T-helper 2 cell (primary cell): ENCODE measurements at places on chromosomes 7 and 10.
A peak's percentile ranks its signal among the peaks of the same experiment; 100 is the strongest.

GRCh38 chr10:19498393-19499290 is 317.6 kb upstream of the PLXDC2 start:
- DNase-seq, result no peak

DNA sequence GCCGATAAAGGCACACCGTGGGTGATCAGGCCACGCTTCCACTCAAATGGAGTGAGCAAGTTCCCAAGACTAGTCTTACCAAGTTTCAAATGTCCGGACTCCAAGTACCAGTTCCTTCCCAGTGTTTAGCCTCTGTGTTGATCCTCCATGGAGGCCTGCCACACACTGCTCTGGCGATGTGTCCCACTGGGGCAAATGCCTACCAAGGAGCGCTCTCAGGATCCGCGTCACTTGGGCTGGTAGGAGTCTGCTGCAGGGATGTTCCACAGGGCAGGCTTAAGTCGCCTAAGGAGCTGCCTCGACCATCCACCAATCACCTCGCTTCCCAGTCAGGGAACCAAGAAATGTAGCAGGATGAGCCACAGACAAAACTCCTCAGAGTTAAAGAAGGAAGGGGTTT is 17.4 kb upstream of the MRLN start:
- no peak for DNase-seq

GRCh38 chr7:92609921-92610518 is 19.8 kb upstream of the FAM133B start:
- peak; percentile 66 for DNase-seq

DNA sequence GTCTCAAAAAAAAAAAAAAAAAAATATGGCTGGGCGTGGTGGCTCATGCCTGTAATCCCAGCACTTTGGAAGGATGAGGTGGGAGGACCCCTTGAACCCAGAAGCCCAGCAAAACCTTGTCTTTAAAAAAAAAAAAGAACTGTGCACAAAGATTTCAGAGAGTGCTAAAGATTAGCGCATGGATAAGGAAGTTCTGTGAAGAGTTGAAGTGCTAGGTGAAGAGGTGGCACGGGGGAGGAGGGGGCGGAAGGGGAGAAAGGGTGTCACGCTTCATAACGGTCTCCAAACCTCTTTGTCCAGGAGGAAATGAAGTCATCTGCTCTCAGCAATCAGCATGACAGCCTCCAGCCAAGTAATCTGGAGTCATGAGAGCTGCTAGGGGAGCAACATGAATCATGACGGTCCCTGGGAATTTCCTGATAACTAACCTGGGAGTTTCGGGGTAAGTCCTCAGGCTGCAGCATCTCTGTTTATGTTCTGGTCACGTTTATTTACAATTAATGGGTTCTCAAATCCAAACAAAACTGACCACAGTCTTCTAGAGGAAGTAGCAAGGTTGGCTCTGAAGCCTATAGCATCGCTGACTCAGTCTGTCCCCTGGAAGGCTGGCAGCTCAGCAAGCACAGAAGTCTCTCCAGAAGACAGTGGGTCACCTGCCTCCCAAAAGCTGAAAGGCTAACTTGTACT is 1.9 kb upstream of the PLAU start:
- DNase-seq, result no peak

DNA sequence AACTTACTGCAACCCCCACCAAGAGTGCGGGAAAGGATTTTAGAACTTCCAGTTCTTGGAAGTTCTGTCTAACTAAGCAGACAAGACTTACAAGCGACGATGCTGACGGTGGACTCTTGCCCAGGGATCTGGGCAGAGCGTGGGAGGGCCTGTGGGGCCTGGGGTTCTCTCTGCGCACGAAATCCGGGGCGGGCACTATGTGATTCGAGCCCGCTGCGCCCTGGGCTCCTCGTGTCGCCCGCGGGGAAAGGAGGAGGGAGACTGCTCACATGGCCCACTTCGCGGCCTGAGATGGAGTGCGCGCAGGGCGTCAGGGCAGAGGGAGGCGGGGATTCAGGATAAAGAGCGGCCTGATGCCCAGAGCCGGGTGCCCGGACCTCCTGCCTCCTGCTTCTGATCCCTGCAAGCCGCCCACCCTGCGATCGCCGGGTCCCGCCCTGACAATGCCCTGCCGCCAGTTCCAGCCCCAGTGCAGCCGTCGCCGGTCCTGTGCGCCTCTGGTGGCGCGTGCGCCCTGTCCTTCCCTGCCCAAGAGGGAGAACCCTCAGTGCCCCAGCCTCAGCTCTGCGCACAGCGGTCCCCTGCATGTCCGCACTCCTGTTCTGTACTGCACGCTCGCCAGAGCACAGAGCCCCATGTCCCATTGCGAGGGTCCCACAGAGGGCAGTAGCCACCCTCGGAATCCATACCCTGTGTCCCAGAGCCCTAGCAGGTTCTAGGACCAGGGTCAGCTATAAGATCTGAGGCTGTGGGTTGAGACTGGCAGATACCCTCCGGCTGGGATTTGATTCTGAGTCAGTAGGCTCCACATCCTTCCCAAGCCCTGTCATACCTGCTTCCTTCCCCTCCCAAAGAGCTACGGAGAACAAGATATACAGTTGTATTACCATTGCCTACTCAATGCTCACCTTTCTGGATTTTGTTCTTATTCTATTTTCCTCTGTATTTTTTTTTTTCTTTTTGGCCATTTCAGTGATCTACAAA is 99.4 kb upstream of the TMEM106B start:
- DNase-seq, result no peak

DNA sequence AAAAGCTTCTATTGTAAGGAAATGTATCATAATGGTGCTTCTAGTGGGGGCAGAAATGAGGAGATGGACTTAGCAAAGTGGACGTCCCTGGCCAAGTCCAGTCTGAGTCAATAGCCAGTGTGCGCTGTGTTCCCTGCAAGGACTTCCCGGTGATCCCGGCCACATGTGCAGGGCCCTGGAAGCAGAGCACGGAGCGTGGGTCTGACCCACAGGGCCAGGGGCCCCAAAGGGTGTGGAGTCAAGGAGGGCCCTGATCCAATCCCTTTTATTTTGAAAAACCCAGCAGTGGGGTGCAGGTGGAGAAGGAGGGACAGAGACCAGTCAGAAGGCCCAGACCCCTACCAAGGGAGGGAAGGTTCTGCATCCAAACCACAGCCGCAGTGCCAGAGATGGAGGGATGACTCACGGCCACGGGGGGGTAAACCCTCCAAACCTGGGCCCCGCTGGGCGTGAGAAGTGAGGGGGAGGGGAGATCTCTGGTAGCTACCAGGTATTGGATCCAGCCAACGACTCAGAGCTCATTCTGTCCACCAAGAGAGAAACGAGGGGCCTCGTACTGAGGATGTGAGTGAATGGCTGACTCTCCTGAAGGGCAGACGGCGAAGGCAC is 57.2 kb upstream of the VIPR2 start:
- no peak for DNase-seq

- DNase-seq, result no peak
Measured at GRCh38 chr10:11532306-11532705, 79.1 kb downstream of the USP6NL start.

- no peak for DNase-seq
Measured at GRCh38 chr10:23156447-23157150, 35.5 kb upstream of the PTF1A start.

DNA sequence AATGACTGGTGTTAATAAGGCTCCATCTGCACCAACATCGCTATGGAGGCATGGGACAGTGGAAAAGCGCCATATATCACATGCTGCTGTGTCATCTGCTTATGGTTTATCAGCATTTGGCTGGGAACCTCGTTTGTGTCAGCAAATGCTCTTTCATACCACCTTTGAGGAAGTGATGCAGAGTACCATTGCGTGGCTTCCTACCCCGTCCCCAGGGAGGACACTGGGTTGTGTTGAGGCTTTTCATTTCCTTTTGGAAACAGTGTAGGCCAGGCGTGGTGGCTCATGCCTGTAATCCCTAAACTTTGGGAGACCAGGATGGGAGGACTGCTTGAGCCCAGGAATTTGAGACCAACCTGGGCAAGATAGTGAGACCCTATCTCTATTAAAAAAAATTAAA is 6.8 kb downstream of the TACR2 start:
- no peak for DNase-seq

DNA sequence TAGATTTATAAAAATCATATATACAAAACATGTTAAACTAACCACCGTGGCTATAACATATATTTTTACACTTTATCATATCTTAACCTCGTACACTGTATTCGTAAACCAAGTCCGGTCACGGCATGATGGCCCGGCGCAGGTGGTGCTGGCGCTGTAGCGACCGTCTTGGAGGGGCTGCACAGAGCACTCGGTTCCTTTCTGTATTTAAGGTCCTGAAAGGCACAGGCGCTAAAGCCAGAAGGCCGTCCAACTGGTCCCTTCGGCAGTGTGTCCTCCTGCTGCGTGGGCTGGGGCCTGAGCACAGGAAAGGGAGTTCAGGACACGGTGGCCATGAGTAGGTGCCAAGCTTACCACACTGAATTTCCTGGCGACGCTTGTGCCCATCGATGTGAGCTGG is 33.8 kb downstream of the AMZ1 start:
- DNase-seq, result no peak

GRCh38 chr10:95328013-95328412 is 37.2 kb upstream of the PDLIM1 start:
- DNase-seq, result no peak

DNA sequence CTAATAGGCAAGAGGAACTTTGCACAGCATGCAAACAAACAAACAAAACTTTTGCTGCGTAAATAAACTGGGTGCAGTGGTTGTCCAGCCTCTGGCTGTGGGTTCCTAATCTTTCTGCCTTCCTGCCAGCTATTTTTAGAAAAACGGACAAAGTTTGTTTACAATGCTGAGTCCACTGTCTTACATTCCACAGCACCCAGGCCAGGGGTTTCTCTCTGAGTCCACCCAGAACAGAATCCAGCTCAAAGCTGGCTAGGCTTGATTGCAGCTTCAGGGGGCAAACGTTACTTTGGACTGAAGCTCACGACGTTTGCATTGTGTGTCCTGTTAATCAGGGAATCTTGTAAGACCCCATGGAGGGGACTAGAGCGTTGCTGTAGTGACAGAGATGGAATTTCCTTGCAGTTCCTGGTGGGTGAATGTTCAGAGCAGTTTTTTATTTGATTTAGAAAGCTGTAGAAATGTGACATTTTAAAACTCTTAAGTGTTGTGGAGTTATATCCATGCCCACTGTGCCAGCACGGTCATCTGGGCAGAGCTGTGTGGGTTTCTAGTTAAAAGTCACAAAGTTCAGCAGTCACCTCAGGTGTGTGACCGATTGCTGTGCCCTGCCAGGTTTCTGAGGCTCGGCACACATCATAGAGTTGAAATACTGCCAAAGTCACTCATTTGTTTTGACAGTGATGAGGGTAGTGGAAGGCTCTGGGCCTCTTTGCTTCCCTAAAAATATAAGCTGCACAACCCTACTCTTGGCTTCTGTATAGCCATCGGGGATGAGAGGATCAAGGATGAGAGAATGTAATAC is 247.0 kb downstream of the STK31 start:
- no peak for DNase-seq

GRCh38 chr7:145088111-145088745 is 252.4 kb upstream of the TPK1 start:
- DNase-seq, result no peak

DNA sequence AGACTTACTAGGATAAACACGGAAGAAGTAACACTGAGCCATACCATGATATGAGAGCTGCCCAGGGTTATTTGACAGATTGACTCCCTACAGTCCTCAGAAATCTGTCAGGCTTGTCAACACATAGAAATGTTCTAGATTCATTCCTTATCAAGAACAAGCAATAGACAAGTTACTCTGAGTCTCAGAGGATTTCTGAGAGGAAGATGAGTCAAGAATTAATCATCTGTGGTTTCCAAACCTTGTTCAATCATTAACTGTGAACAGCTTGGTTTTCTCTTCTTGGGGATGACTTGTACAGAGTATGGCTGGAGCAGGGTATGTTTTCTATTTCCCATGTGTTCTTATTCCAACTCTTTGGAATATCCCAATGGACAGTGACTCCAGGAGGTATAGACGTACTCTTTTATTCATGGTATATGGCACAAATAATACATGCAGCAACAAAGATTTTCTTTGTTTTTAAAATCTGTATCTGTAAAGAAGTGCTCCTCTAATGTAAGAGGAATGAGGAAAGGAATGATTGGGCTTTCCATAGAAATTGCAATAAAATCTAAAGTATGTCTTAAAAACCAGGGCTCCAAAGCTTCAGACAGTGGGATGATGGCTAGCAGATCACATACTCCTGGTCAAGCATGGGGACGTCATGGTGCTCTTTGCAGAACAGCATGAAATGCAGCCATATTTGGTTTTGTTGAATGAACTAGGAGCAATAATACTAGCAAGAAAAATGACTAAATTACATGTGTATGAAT is 11.9 kb upstream of the SFR1 start:
- DNase-seq, result no peak

GRCh38 chr10:32409741-32410140 is 36.2 kb upstream of the CCDC7 start:
- DNase-seq, result no peak

DNA sequence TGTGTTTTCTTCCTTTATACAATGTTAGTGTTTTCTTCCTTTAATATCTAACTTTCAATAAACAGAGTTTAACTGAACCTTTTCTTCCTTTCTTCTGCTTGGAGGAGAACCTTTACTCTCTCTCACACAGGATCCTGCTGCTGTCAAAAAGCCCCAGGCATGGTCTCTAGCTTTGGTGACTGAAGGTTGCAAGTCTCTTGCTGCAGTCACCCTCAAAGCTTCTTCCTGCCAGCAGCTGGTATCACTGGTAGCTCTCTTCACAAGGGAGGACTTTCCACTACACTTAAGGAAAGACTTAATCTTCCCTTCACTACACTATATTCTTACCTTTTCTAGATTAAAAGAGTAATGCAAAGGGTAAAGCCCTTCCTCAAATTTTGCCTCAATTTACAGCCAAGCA is 153.4 kb downstream of the SGMS1 start:
- DNase-seq, result peak; percentile 41

DNA sequence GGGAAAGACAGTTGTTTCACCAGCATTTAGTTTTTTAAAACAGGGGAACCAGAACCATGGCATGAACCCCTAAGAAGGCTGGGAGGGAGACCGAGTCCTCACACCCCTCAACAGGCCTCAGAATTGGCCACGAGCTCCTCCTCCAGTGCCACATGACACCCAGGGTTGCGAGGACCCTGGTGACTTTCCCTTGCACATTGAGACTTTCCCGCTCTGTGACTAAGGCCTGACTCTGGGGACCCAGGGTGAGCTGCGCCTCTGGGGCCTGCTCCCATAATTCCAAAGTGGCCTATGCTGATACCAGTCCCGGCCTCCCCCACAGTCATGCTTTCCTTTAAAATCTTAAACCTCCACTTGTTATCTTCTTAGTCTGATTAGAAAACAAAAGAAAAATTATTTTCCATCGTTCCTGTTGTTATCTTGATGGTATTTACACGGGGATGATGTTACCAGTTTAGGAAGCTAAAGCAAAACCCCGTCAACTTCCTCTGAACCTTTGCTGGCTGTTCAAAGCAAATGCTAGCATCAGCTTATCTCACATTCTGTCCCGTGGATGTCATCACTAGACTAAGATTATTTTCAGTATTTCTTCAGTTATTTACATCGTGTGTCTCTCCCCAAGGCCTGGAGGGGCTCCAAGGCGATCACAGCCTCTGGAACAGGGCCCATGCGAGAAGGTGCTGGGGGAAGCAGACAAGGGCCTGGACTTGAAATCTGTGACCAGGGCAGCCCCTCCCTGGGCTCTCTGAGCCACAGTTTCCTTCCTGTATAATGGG is 42.1 kb downstream of the FAM53B start:
- no peak for DNase-seq

- no peak for DNase-seq
Measured at GRCh38 chr7:30980751-30981150, 17.0 kb downstream of the GHRHR start.

GRCh38 chr7:47807126-47807525 is 141.1 kb downstream of the PKD1L1 start:
- DNase-seq, result no peak

- no peak for DNase-seq
Measured at GRCh38 chr10:48365668-48366067, 59.2 kb downstream of the MAPK8 start.

GRCh38 chr10:4770801-4771553 is 55.0 kb upstream of the AKR1E2 start:
- DNase-seq, result no peak
